ENCODE measurements at places on chromosomes 3 and 15.

- DNase-seq = peak; percentile 96
These were observed 109.7 kb upstream of the GADL1 start for GRCh38 chr3:31004025-31004678.

DNA sequence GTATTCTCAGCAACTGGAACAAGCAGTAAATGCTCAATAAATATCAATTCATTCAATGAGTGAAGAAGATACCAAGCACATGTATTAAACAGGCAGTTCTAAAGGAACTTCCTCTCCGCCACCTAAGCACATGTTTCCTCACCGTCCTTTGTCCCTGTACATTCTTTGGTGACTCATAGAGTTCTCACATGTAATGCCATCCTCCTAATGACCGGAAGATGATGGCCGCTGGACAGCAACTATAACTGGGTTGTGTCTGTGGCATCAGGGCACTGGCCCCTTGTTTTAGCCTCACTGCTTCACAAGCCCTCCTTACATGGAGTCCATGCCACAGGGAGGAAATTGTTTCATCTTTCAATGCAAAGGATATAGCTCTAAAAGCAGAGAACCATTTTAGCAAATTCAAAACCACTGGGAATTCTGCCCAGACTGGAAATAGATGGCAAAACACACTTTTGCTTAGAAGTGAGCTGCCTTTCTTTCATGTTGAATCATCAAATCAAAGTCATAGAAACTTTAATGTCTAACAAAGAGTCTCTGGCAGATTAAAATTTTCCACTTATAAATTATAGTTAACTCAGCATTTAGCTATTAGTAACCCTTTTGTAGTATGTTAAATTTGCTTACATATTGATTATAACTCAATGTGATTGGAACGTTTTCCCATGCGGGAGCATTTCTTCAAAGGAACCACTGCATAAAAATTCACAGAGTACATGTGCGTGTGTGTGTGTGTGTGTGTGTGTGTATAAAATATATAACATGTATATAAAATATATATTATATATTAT lies 74.1 kb downstream of the GAP43 start:
- peak; percentile 25 for DNase-seq

- DNase-seq = no peak
These were observed 10.3 kb downstream of the NCBP2 start for GRCh38 chr3:196931828-196932587.

DNA sequence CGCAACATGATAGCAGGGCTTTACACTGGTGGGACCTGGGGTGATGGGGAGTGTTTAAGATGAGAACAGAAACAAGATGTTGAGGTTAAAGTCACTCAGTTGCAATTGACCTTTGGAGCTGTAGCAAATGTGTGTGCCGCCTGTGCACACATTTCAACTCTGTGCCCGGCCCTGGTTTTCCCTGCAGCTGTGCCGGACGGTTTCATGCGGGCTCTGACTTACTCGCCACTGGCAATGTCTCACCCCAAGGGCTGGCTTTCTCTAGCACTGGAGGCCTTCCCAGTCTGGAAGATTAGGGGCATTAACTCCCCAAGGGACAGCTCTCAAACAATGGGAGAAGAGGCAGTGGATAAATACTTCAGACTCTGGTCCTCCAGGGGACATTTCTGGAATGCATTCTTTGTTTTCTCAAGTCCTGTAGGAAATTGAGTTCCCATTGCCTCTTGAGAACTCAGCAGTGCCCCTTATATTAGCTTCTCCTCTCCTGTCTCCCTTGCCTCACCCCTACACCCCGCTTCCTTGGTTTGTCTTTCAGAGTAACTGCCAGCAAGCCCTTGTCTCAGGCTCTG lies 152.5 kb downstream of the EDEM1 start:
- DNase-seq = peak; percentile 5

DNA sequence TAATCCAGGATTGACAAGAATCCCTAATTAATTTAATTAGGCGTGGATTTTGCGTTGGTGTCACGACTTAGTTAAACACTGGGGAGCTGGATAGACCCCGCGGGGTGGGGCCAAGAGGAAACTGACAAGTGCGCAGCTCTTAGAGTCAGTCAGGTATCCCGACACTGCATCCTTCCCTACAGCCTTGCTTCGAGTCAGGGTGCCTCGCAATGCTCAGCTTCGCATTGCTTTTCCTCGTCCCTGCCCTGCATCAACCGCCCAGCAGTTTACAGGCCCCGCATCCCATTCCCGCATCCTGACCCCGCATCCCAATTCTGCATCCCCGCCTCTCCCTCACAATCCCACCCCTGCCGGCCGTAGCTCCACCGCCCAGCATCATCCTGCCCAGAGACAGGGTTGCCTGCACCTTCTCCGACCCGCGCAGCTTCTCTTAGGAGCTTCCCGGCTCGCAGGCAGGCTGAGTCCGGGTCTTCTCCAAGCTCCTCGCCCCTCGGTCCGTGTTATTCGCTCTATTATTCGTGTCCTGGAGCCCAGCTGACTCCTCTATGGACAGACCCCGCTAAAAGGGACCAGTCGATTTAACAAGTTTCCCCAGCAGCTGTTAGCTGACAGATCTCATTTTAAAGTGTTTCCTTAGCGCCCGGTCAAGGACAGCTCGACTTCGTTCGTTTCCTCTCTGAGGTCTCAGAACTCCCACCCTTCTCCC lies 699 bp upstream of the SHOX2 start:
- peak; percentile 29 for DNase-seq

- DNase-seq = peak; percentile 31
These were observed 22.8 kb downstream of the MINDY2 start for GRCh38 chr15:58793862-58794261.

- DNase-seq = peak; percentile 99
These were observed at the start of gene PARP6 for GRCh38 chr15:72272213-72272996. Gene PARP6, minus strand, starts transcription at chr15:72272554. Its CDS starts 5,077 bp downstream, at chr15:72267477.

DNA sequence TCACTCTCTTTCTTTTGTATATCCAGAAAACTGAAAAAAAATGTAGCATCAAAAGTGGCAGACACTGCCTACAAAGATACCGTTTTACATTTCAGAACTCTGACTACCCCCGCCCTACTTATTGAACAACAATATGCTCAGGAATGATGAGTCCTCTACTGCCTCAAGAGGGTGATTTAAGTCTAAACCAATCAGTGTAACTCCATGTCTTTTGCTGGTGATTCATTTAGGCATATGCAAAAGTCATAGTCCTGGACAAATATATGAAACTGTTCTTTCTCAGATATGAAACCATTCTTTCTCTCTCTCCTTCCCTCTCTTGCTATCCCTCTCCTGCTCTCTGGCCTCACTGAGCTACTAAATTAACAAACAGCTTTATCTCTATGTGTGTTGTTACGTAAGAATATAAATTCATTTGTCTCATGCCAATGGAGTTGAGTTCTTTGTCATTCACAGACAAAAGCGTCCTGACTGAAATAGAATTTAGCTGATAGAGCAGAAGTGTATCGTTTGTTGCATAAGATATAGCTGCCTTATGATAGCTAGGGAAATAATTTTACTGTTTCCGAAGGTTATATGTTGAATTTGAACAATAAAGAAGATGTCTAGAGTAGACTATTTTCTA lies 133.7 kb upstream of the OSTN start:
- DNase-seq = peak; percentile 16

DNA sequence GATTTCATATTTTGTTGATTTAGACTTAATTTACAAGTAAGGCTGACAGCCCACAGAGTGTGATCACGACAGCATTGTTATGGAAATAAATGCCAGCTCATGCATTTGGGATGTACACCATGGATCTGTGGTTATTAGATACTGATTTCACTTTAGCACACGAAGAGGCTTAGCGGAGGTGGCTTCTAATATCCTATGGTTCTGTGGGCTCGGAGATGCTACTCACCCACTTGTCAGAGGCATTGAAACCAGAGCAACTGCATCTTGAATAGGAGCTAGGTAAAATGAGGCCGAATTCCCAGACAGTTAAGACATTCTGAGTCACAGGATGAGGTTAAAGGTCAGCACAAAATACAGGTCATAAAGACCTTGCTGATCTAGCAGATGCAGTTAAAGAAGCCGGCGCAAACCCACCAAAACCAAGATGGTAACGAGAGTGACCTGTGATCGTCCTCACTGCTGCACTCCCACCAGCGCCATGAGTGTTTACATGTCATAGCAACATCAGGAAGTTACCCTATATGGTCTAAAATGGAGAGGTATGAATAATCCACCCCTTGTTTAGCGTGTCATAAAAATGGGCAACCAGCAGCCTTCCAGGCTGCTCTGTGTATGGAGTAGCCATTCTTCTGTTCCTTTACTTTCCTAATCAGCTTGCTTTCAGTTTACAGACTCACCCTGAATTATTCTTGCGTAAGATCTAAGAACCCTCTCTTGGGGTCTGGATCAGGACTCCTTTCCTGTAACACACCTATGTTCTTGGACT lies 117.5 kb downstream of the PGPEP1L start:
- DNase-seq = peak; percentile 95

DNA sequence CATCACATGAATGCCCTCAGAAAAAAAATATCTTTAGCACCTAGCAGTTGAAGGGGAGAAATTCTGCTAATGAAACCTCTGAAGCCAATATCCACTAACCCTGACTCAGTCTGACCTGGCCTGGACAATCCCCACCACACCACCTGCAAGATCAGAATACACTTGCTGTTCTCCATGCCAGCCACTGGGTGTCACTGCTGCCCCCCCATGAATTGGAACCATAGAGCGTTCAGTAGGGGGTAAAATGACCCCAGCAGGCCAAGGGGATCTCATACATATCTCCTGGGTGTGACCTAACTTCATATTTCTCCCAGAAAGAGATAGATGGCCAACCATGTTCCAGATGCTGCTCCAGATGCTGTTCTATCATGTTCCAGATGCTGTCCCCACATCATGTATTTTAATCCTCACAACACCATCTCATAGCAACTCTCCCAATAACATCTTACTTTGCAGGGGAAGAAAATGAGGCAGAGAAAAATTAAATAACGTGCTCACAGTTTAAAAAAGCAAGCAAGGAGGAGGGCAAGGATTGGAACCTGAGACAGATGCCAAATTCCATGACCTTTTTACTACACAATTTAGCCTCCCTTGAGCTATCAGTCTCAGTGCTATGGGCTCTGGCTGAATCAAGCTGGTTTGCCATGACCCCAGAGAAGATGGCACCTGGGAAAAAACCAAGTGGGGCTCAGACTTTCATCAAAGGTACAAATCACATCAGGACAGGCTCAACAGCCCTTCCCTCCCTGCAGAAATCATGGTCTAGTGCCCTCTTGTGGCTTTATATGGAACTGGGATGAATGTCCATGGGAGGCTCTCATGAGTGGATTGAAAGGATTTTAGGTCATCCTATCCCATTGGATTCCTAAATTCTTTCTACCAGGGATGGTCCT lies 12.4 kb downstream of the NTRK3 start:
- peak; percentile 50 for DNase-seq

DNA sequence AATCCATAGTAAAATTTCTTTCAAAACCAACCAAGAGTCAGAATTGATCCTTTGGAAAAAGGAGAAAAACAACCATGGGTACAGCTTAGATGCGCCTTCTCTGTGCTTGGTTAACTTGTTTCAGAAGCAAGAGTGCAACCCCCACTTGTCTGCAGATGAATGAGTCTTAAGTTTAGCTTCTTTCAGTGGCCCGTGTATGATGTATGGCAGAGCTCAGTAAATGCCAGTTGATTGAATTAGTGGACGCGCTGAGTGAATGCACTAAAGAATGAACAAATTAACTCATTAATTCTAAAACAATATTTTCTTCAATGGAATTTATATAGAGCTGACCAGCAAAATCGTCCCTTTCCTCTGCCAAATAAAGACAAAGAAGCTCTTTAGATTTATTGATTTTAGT lies 67.0 kb upstream of the ARHGEF3 start:
- DNase-seq = no peak

GRCh38 chr3:187706971-187707370 lies 4.6 kb upstream of the RTP2 start:
- DNase-seq = no peak

GRCh38 chr15:40499931-40500330 lies 29.1 kb downstream of the CHST14 start:
- DNase-seq = no peak
